HepG2 (cell line): ENCODE measurements at places on chromosomes 4 and X. TPM values are rescaled to one million over a fixed set of nuclear protein-coding genes. Genes with fewer than 3 reads are reported as not detected.

HNRNPH2 gene
- 56.9 and 80.1 TPM in 2 replicates for total RNA-seq

SH2D1A gene
- not detected in 2 replicates for total RNA-seq

BEND4 gene
- not detected in 2 replicates for total RNA-seq

ARHGEF9 gene
- 1.8 and 2.0 TPM in 2 replicates for total RNA-seq

CCKAR gene
- total RNA-seq, result not detected in 2 replicates

MTMR1 gene
- 11.1 and 11.3 TPM in 2 replicates for total RNA-seq

AVPR2 gene
- not detected in 2 replicates for total RNA-seq

UGT2A1 gene
- total RNA-seq, result not detected in 2 replicates

GATA1 gene
- total RNA-seq, result 0.13 TPM in 1 of 2 replicates, not detected in the other

PPP2R2C gene
- 0.60 and 1.2 TPM in 2 replicates for total RNA-seq

TBC1D9 gene
- 12.2 TPM in 2 replicates for total RNA-seq

TBC1D8B gene
- total RNA-seq, result 7.2 and 11.6 TPM in 2 replicates

CXCL10 gene
- not detected in 2 replicates for total RNA-seq

SLC6A14 gene
- 43.2 and 70.2 TPM in 2 replicates for total RNA-seq

LDB2 gene
- total RNA-seq, result not detected in 2 replicates

RNF150 gene
- 0.02 TPM in 1 of 2 replicates, not detected in the other for total RNA-seq

SPATA4 gene
- total RNA-seq, result not detected in 2 replicates
